ENCODE measurements at places on chromosomes 2 and 18.

DNA sequence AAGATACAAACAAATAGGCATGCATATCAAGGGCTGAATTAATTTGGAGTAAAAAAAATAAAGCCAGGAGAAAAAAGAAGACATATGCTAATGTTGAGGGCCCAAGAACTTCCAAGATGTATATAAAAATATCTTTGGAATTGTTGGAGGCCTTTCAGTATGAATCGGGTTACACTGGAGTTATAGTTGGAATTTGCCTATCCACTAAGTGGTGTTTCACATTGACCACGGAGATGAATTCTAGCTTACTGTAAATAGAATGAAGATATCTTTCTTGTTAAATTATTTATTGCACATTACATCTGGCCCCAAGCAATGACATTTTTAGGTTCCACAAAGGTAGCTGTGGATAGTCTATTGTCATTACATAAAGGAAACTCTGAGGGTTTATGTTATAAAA is 38.5 kb upstream of the TRIB2 start:
- no peak for DNase-seq

GRCh38 chr2:46048693-46049092 is 248.5 kb upstream of the EPAS1 start:
- no peak for DNase-seq

GRCh38 chr2:98664323-98664722 is 55.9 kb downstream of the UNC50 start:
- DNase-seq = peak; percentile 28

GRCh38 chr2:198040835-198041234 is 236.4 kb downstream of the PLCL1 start:
- no peak for DNase-seq

GRCh38 chr18:48375150-48375800 is 33.9 kb downstream of the ZBTB7C start:
- no peak for DNase-seq

Data from activated CD4-positive, alpha-beta T cell treated with anti-CD3 and anti-CD28 coated beads, Interleukin-2, amount 50 U/mL, for 24 hours (primary cell).